ENCODE measurements at places on chromosomes 1 and 21.

- no peak for DNase-seq
Measured at GRCh38 chr21:31198575-31198974, 145.5 kb downstream of the TIAM1 start.

GRCh38 chr21:31479222-31479621 is 135.2 kb upstream of the TIAM1 start:
- no peak for DNase-seq

DNA sequence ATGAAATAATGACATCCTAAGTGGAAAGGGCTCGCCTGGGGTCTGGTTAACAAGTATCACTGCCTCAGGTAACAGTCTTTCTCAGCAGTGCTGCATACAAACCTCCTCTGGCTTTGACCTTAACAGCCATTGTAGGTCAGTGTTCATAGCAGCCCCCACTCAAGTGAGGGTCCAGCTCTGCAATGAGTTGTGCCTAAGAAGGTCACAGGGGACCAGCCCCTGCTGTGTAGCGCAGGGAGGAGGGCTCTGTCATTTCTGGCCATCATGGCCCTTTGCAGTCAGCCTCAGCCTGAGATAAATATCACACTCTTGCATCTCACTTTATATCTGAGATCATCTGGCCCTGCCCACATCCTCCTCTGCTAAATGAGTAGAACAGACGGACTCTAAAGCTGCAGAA is 18.1 kb upstream of the MYSM1 start:
- no peak for DNase-seq

- DNase-seq, result no peak
Measured at GRCh38 chr1:77825131-77825709, 45.8 kb downstream of the MIGA1 start.

DNA sequence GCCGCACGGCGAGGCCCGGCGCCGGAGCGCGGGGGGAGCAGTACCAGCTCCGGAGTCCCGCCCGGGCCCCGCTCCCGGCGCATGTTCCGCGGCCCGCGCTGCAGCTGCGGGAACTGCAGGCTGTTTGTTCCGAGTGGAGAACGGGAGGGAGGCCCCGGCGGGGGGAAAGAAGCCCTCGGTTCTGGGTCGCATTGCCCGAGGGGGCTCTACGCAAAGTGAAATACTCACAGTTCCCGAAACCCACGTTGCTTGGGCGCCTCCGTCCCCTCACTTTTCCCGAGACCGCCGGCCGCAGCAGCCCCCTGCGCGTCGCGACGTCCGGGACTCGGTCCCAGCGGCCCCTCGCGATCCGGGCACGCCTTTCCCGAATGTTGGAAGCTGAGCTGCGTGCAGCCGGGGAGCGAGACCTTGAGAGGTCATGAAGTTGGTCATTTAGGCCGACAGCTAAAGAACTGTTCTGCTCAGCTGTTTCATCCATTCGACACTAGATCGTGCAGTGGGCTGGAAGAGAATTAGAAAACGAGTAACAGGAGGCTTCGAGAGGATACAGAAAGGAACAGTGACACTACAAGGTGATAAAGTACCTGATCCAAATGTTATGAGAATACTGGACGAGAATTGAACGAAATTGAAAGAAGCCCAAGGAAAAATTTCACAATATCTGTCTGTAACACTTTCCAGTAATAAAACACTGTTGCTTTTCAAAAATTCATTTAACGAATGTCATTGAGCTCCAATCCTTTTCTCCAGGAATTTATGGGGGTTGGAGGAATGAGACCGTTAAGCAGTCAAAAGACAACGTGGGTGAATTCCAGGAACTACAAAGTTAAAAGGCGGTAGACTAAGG is 657 bp upstream of the LIN9 start:
- peak; percentile 81 for DNase-seq

- DNase-seq, result no peak
Measured at GRCh38 chr1:2865571-2866421, 64.3 kb upstream of the TTC34 start.

- no peak for DNase-seq
Measured at GRCh38 chr21:27189870-27190269, 223.0 kb upstream of the ADAMTS5 start.

- no peak for DNase-seq
Measured at GRCh38 chr1:33031506-33031905, 5.2 kb downstream of the AK2 start.

DNA sequence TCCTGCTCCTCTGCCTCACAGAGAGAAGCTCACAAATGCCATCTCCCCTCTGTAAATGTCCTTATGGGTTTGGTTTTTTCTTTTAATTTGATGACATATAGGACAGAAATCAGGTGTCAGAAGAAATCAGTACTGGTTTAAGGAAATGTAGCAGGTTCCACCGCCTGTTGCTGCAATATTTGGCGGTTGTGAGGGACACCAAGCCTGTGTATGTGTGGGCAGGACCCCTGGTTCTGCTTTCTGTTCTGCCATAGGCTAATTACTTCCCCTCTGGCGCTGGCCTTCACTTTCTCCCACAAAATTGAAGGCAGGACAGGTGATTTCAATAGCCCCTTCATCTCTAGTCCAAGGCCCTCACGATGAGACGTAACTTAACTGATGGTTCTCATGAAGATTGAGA is 69.2 kb downstream of the PRDM2 start:
- no peak for DNase-seq

GRCh38 chr1:163201906-163202305 is 810 bp downstream of the RGS5 start:
- no peak for DNase-seq

- no peak for DNase-seq
Measured at GRCh38 chr1:61950418-61950817, 208.1 kb downstream of the PATJ start.

DNA sequence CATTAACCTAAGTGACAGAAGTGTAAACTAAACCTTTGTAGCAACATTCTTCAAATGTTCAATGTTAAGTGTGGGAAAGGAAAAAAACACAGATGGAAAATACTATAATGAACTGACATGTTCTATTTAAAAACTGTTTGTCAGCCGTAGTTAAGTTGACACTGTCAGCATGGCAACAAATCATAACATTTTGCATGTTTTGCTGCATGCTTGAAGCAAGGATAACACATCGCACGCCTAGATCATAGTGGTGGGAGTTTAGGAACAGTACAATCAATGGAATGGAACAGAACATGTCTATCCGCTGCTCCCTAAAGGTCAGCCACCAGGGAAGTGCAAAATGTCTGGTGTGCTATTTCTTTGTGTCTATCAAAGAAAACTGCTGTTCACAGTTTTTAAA is 62.5 kb upstream of the ESRRG start:
- no peak for DNase-seq

DNA sequence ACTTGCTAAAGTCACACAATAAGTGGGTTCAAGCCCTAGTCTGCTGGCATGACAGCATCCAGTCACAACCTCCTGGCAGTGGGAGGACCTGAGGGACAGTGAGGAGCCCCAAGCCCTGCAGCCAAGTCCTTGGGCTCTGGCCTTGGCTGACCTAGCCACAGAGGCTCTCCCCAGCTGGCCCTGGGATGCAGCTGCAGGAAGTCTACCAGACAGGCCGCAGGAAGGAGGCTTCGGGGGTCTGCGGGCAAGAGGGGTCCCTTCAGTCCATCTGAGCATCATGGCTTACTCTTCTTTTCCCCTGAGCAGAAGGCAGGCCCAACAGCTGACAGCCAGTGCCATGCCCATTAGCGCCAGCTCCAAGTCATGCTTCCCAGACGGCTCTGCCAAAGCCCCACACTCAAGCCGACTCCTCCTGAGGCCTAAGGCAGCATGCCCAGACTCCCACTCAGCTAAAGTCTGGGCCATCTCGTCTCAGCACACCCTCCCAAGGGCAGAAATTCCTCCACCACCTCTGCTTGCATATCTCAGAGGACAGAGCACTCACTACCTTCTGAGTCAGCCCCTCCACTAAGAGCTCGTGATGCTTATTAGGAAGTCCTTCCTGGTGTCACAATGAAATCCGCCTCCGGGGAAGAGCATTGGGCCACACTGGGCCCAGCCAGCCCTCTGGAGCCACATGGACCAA is 20.1 kb downstream of the SLC1A7 start:
- no peak for DNase-seq

- no peak for DNase-seq
Measured at GRCh38 chr1:95620076-95620475, 386.1 kb downstream of the RWDD3 start.

DNA sequence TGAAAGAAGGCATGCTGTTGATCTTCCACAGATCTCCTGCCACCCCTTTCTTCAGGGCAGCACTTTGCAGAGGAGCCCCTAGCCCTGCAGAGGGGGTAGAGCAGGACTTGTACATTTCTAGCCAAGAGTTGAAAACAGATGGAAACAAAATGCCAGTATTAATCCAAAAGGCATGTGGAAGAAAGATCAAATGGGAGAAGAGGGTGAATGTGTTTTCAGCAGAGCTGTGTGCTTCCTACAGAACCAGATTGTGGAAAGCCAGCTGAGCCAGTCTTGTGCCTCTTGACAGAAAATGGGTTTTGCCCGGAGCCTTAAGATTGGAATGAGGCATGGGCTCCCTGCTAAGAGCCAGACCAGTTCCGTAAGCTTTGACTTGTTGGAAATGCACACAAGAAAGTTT is 105.2 kb upstream of the TSPAN2 start:
- DNase-seq, result no peak

- no peak for DNase-seq
Measured at GRCh38 chr1:75632350-75632949, 21.5 kb upstream of the SLC44A5 start.

DNA sequence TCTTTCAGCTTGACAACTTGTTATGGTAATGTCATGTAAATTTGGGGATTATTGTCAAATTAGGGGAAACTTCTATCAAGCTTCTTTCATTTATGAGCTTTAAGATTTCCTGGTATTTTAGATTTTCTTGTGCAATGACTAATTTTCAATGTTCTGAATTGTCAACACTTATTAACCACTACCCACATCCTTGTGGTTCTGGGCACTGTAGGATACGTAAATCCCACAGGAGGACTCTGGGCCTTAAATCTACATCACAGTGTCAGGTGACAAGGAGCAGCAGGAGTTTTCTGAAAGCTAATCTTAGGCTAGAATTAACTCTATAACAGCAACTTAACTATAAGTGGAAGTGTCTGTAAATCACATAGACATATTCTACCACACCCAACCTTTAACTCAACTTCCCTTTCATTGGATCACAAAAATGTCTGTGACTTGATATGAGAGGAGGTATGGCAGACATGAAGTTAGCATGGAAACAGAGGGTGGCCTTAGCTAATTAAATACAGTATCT is 397.7 kb downstream of the HLX start:
- no peak for DNase-seq

DNA sequence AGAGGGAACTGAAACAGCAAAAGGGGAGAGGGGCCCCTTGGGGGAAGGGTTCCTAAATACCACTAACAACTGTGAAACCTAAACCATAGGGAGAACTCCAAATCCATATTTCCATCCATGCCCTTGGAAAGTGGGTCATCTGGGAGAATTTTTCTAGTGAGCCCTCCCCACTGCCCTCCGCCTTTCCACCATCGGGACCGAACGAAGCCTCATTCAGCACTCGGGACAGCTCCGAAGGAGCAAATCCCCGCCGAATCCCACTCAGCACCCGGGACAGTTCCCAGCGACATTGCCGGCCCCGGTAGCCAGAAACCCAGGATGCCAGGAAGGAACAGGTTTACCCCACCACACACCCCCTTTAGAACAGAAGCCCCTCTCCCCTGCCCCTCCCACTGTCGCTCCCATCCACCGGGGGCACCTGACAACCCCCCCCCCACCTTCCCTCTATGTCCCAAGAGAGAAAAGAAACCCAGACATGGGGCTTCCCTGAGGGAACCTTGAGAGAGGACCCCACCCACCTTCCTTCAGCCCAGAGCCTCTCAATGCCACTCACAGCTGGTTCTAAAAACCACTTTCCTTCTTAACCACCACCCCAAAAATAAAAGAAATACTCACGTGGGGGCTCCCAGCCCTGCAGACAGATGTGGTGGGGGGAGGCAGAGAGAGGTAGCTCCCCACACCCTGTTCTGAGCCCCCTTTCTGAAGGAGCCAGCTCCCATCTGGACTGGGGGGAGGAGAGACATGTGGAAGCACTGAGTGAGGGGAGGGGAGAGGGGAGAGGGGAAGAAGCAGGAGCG is 4.5 kb downstream of the DLGAP3 start:
- no peak for DNase-seq

- no peak for DNase-seq
Measured at GRCh38 chr1:60423146-60423780, 349.7 kb upstream of the C1orf87 start.

GRCh38 chr1:164333387-164333786 is 225.6 kb upstream of the PBX1 start:
- no peak for DNase-seq

- DNase-seq, result no peak
Measured at GRCh38 chr1:30707412-30708360, 15.7 kb downstream of the MATN1 start.

DNA sequence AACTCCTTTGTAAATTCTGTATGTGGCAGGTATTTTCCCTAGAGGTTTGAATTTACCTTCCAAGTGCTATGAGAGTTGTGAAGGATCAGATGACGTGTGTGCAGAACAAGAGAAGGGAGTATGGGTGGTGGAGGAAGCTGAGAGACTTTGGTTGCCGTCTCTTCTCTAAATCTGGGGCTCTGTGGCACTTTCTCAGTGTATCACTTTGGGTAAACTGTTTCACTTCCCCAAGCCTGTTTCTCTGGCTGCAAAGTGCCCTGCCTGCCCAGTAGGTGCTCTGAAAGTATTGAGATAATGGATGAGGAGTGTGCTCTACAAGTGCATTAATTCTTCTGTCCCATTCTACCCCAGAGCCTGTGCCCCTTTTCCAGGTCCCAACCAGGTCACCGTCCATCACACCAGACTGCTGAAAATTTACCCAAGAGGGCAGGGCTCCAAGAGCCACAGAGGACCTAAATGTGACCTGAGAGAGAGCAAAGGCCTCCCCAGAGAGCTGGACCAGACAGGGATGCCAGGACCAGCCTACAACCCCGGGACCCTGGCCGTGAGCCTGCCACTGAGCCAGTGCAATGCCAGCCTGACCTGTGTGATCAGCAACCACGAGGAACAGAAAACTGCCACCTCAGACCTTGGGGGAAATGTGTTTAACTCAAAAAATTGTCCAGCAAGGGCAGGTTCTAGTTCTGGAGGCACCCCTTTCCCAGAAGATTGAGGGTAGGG is 131.6 kb upstream of the ETV3 start:
- no peak for DNase-seq

DNA sequence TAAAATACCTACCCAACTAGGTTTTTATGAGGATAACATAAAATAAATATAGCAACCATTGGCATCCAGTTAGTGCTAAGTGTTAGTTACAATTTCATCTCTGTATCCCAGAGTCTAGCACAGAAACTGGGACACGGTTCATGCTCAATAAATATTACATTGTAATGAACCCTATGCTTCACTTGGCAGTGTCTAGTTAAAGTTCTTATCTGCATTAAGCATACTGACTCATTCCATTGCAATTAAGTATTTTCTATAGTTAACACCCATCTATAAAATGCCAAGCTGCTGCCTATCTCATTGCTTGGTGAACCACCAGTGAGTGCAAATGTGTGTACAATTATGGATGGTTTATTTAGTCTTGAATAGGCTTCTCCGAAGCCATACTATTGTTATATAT is 15.2 kb downstream of the CHML start:
- no peak for DNase-seq

- DNase-seq, result no peak
Measured at GRCh38 chr1:240906477-240906876, 294.5 kb upstream of the GREM2 start.

- no peak for DNase-seq
Measured at GRCh38 chr21:23152130-23152529, 2153.9 kb downstream of the NCAM2 start.

GRCh38 chr1:92043621-92044020 is 13.8 kb downstream of the EPHX4 start:
- no peak for DNase-seq

All from vagina (tissue), 2 donors.